Sigmoid colon (tissue), 7 donors: ENCODE measurements at places on chromosomes 1 and 21. TPM values are rescaled to one million over a fixed set of nuclear protein-coding genes. Genes with fewer than 3 reads are reported as not detected.

PTPRC gene
- 4.8 TPM for polyA plus RNA-seq

LRRC71 gene
- polyA plus RNA-seq: not detected

TNFRSF1B gene
- polyA plus RNA-seq: 37.2 TPM

HPDL gene
- 4.9 TPM for polyA plus RNA-seq

METTL25B gene
- polyA plus RNA-seq: 22.8 TPM

OR2L5 gene
- 0.03 TPM for polyA plus RNA-seq

FAM229A gene
- 7.5 TPM for polyA plus RNA-seq
